ENCODE measurements at places on chromosomes 11 and 22.

- DNase-seq, result no peak
Measured at GRCh38 chr22:20840646-20841371, 17.8 kb downstream of the PI4KA start.

GRCh38 chr11:111387363-111387762 lies 8.3 kb upstream of the POU2AF1 start:
- no peak for DNase-seq

DNA sequence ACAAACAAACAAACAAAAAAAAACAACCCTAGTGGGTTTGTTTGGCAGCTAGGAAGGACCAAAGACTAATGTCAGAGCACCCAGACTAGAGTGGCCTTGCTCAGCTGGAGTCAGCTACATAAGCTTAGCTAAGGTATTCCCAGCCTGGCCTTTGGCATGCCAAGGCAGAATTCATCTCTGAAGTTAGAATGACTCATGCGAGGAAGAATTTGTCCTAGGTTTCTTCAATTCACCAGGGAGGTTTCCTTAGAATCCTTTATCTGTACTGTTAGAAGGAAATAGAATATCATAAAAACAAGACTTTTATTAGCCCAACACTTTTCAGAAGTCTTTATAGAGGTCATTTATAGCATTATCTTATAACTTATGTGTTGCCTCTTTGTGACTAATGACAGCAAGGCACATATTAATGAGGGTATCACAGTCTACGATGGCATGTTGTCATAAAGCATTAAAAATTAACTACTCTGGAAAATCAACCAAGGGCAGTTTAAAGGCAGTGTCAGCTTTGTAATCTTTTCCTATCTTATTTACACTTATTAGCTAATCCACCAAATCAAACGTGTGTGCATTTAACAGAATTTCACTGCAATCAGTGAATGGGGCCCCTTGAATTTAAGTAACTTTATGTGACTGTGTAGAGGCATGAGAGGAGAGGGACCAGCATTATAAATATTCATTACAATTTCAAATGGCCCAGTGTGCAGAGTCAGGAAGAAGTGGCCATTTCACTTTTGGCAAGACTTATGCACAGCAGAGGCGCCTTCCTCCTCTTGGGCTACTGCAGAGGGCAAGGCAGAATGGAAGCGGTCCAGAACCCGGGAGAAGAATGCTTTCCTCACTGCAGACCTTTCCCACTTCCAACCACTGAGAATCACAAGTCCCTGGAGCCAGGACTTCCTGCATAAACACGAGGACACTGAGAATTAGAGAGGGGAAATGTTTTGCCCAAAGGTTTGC lies 36.3 kb downstream of the SLC5A1 start:
- no peak for DNase-seq

- DNase-seq, result no peak
Measured at GRCh38 chr22:24009227-24010017, 1.7 kb upstream of the CABIN1 start.

- no peak for DNase-seq
Measured at GRCh38 chr22:37329238-37330140, 47.2 kb downstream of the CYTH4 start.

DNA sequence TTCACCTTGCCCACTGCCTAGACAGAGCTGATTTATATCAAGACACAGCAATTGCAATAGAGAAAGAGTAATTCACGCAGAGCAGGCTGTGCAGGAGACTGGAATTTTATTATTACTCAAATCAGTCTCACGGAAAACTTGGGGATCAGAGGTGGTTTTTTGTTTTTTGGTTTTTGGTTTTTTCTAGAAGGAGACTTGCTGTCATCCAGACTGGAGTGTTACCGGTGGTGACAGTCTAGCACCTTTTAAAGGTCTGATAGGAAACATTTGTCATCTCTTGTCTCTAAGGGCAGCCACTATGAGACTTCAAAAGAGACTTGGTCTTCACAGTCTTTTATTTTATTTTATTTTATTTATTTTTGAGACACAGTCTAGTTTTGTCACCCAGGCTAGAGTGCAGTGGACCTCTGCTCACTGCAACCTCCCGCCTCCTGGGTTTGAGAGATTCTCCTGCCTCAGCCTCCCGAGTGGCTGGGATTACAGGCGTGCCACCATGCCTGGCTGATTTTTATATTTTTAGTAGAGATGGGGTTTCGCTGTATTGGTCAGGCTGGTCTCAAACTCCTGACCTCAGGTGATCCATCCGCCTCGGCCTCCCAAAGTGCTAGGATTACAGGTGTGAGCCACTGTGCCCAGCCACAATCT lies 19.1 kb downstream of the APOBEC3H start:
- DNase-seq, result no peak

- DNase-seq, result no peak
Measured at GRCh38 chr11:553083-553987, 7.2 kb downstream of the LMNTD2 start.

GRCh38 chr11:1000357-1001278 lies 35.9 kb downstream of the MUC6 start:
- DNase-seq, result no peak

DNA sequence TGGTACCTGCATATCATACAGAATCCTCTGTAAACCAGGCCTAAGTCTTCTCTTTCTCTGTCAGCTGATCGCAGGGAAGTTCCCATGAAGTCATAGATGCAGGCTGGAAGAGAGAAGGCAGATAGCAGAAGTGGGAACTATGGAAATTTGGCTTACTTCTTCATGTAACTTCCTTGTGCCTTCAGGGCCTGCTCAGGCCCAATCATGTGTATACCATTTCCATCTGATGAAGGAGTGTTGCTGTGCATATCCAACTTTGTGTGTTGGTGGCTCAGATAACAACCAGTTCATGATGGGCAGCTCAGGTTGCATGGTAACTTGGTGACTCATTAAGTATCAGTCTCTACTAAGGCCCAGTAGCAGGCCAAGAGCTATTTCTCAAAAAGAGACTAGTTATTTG lies 53.1 kb upstream of the CEP295 start:
- no peak for DNase-seq

DNA sequence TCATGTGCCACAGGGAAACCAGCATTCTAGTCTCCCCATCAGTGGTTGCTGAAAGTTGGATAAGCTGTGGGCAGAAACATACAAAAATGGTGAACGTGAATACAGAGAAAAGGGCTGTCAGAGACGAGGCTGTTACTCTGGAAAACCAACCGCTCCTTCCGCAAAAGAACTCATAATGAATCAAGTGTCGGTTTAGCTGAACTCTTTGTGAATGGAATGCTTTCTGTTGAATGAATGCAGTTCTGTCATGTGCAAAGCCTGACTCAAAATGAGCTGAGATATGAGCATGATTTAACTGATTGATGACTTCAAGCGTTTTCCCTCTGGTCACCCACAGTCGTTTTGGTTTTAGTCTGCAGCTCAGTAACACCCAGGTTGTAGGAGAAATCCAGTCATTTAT lies 298.3 kb downstream of the ETS1 start:
- DNase-seq, result no peak

GRCh38 chr11:90310210-90310609 lies 87.4 kb upstream of the CHORDC1 start:
- DNase-seq, result no peak

DNA sequence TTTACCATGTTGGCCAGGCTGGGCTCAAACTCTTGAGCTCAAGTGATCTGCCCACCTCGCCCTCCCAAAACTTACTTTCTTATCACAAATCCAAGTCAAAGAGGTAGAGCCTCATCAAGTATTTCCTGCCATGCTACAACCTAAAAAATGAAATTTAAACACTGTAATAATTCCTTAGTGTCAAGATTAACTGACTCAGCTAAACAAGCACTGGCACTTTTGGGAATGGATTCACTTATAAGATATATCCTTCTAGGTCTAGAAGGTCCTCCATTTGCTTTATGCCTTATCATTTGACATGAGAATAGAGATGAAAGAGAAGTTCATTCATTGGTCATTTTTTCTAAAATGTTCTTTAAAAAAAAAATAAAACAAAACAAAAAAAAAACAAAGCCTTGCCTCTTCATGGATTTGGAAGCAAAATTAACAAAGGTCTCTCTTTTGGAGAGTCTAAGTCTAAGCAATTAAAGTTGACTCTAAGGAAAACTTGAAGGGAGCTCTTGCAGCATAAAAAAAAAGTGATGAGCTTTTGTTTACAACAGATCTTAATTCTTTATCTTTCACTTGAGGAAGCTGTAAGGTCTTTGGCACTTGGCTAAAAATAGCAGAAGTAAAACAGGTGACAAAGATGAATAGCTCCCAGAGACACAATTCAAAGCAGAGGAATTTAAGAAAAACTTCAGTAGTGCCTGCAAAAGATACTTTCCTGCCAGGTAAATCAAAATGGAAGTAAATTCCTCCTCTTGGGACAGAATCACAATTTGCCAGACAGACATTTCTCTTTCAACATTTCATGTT lies 50.3 kb downstream of the CADM1 start:
- no peak for DNase-seq

- no peak for DNase-seq
Measured at GRCh38 chr11:120882175-120882574, 141.7 kb upstream of the TBCEL start.

- no peak for DNase-seq
Measured at GRCh38 chr11:133950874-133951326, 5.9 kb downstream of the IGSF9B start.

DNA sequence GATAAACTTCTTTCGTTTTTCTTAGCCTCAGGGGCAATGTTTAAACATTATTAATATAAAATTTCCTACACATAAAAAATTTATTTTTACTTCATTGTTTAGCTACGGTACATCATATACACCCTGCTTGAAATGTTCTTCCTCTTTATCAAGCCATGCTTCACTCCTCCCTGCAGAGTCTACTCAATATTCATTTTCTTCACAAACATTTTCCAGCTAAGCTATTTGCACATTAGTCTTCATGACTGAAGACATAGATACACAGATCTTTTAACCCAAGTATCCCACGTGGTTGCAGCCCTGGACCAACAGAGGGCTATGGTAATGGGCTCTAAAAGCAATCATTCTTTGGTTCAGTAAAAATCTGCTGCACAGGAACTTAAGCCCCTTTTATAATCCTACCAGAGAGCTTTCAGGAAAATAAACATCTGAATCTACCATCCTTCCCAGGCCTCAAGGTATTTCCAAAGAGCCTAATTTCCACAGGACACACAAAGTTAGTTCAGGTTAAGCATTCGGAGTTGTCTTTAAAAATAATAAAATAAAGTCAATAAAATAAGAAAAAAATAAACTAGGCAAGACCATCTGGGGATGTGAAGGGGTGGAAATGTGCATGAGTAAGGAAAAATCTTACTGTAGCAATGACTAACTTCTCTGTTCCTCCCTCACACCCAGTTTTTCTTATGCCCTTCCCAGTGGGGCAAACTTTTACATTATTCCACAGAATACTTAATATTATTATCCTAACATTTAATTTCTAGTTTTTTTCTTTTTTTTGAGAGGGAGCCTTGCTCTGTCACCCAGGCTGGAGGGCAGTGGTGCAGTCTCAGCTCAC lies 21.6 kb upstream of the OR6X1 start:
- no peak for DNase-seq

DNA sequence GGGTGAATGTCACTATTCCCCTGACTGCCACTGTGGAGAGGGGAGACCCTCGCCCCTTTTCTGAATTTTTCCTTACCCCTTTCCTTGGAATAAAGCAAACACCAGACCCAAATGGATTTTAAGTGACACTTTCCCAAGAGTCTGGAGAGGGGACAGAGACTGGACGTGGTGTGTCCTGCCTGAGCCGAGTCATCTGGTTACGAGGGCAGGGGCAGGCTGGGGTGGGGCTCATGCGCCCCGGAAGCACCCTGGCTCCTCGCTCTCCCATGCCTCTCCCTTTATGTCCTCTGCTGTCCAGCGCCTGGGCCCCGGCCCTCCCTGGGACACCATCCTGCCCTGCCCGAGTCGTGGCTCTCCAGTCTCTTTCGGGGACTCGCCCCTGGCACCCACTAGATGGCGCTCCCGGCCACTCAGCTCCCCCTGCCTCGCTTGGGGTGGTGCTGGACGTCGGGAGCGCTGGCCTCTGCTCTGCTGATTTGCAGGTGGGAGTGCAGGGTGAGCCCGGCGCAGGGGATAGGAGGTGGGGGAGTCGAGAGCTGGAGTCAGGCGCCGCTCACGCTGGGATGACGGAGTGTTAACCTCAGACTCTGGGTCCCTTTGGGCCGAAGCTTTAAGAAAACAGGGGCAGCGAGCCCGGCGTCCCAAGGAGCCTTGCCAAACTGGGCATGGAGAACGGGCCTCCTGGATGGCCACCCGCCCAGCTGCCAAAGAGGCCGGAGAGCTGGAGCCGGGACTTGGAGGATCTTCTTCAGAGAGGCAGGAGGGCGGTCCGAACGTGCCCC lies 89.8 kb downstream of the RPS6KA4 start:
- peak; percentile 73 for DNase-seq

DNA sequence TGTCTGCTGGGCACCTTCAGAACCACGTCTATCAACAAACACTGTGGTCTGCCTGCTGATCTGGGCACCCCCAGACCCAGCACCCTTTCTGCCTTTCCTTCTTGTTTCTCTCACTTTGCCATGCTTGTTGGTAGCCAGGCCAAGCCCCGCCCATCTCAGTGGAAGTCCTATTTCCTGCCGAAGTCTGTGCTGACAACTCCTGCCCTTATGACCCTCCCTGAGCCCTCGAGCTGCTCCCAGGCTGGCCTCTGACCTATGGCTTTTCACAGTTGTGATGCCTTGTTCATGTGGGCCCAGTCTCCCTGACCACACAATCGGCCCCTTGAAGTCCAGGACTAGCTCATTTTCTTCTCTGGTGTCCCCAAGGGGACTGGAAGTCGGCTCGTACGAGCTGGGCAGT lies 132.1 kb downstream of the DSCAML1 start:
- no peak for DNase-seq

GRCh38 chr11:98834776-98835175 lies 186.0 kb upstream of the CNTN5 start:
- no peak for DNase-seq

DNA sequence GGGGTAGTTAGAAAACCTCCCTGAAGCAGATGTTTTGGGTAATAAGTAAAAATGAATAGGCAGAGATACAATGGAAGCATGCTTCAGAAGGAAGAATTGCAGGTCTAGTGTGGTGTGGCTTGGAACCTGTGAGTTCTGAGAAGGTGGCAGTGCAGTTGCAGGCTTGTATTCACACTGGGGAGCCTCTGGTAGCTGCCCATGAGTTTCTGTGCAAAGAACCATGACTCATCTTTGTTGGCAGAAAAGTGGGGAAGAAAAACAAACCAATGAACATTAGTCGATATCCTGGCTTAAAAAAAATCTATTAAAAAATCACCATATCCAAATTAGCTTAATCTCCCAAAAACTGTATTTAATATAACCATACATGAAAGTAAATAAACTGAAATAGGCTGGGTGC lies 232.6 kb downstream of the FAT3 start:
- no peak for DNase-seq

DNA sequence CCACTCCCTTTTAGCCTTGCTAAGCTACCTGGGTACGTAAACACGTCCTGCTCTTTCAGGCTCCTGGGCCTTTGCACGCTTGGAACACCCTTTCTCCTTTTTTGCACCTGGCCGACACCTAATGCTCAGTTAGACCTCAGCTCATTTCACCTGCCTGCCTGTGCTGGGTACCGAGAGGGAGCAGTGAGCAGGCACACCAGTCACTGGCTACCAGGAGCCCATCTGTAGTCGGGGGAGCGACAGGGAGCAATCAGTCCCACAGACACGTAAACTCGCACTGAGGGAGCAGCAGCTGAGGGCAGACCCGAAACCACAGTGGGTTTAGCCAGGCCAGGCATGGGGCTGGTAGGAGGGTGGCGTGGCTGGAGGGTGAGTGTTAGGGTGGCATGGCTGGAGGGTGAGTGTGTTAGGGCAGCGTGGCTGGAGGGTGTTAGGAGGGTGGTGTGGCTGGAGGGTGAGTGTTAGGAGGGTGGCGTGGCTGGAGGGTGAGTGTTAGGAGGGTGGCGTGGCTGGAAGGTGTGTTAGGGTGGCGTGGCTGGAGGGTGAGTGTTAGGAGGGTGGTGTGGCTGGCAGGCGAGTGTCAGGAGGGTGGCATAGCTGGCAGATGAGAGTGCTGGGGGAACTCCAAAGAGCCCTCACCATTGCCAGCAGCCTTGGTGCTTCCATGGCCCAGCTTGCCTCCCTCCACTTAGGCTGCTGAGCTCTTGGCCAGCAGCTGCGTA lies 6.4 kb upstream of the GTSE1 start:
- DNase-seq, result no peak
